ENCODE measurements at places on chromosomes 3 and 15. TPM values are rescaled to one million over a fixed set of nuclear protein-coding genes. Genes with fewer than 3 reads are reported as not detected.

DNA sequence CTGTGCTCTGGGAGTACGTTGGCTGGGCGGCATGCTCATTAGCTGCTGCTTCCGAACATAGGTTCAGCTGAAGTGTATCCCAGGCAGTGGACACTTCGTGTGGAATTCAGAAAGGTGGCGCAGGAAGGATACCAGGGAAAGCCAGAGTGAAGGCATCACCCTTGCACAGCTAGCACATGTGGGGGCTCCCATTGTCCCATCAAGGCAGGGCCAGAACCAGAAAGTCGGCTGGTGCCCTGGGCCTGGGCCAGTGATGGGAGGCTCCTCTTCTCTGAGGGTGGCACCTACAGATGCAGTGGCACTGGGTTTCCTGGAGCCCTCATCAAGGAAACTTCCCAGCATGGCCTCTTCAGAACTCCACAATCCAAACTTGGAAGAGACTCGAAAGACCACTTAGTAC, 56.6 kb downstream of the PGPEP1L start:
- no peak for DNase-seq

- no peak for DNase-seq
Observed at GRCh38 chr3:24100696-24101402, 155.8 kb downstream of the NR1D2 start.

- DNase-seq = no peak
Observed at GRCh38 chr3:195069501-195070251, 201.3 kb downstream of the XXYLT1 start.

DNA sequence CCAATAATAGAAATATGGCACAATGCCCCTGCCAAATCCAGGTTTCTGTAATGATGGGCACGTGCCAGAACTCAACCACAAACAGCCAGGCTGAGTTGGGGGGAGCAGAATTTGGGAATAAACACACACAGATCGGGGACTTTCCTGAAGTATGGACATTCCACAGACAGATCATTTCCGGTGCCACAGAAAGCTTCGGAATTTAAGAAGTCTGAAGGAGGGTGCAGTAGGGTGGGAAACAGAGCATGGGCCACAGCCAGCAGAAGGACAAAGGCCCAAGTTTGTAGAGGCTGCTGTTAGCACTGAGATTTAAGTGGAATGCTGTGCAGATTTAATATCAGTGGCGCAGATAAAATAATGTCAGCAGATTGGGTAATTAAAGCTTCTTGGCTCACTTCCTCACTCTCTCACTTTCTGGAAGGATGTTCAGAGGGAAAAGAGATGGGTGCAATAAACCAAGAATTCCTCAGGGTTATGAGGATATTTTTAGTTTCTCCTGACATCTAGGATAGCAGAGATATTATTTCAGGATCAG, 67.4 kb downstream of the MYLK start:
- DNase-seq = no peak

DNA sequence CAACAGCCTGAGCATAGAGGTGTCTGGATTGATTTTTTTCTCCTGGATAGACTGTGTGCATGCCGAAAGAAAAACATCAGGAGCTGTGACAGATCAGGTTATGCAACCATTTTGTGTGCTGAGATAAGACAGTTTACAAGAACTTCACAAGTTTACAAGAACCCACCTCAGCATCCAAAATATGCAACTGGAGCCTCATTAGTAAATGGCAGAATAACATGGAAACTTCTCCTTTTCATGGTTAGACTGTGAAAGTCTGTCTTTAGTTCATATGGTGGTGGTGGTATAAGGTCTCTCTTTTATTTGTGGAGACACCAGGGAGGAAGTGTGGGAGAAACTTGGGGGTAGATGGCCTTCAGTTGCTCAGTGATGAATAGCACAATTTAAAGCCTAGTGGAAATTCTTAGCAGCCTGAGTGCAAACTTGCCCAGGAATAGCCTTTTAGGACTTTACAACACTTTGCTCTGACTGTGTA, 3.7 kb upstream of the ZNF609 start:
- no peak for DNase-seq

GRCh38 chr3:5769825-5770224, 582.3 kb downstream of the EDEM1 start:
- DNase-seq = no peak

- no peak for DNase-seq
Observed at GRCh38 chr3:117723825-117724224, 1014.2 kb downstream of the TUSC7 start.

DNA sequence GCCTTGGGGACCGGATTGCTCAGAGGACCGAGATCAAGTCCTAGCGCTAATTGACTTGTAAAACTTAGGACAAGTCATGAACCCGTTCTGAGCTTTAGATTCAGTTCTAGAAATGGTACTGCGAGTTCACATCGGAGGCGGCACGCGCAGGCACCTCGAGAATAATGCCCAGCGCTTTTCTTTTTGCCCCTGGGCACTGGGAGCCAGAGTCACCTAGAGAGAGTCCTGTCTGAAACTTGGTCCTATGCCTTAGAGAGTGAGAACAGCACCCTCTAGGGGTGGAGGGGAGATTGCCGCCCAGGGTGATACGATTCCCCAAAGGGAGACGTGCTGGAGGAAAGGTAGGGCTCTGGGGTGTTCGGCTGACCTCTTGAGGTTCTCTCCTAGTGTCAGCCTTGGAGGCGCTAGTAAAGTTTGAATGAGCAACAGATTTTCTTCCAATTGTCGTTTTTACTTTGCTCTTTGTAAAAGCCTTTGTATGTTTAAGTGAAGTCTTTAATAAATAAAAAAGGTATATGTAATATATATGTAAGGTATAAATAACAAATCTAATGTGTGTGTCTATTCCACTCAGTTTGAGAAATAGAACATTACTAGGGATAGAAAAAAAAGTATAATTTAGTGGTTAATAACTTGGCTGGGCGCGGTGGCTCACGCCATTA, 826 bp downstream of the EEF1AKMT4 start:
- DNase-seq = peak; percentile 98

GRCh38 chr3:158918451-158918850, 116.6 kb downstream of the MFSD1 start:
- no peak for DNase-seq

The BFSP2 gene
- total RNA-seq = 1.1 TPM

The ARRDC4 gene
- total RNA-seq = 0.94 TPM

The PML gene
- total RNA-seq = 49.6 TPM

The AADACL2 gene
- total RNA-seq = not detected

The DNAJB8 gene
- not detected for total RNA-seq

The HTR3E gene
- not detected for total RNA-seq

The CCRL2 gene
- 2.8 TPM for total RNA-seq
